ENCODE measurements at places on chromosomes 1 and 21.

- DNase-seq: no peak
These were observed 68.7 kb downstream of the LMX1A start for GRCh38 chr1:165287781-165288180.

GRCh38 chr1:39995973-39996393 is 41.0 kb downstream of the MFSD2A start:
- DNase-seq: no peak

- peak; percentile 85 for DNase-seq
These were observed at the start of gene USP25 for GRCh38 chr21:15729674-15730483. USP25 (plus strand) TSS chr21:15729982; CDS start chr21:15730394, 412 bp downstream.

DNA sequence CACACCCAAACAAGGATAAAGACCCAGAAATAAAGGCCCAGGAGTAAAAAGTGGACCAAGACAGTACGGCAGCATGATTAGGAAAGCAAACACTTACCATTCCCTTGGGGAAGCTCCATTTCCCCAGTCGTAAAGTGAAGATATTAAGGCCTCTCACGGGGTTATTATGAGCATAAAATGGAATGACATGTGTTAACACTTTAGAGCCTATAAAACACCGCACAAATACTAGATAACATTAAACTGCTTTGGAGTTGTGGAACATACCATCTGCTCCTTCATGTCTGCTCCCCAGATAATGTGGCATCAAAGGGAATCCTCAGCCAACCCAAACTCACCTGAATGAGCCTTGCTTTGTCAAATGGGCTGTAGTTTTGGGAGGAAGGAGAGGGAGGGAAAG is 8.9 kb upstream of the ITLN2 start:
- DNase-seq: no peak

GRCh38 chr1:55244476-55245099 is 29.4 kb upstream of the USP24 start:
- no peak for DNase-seq

GRCh38 chr1:168157638-168158037 is 20.9 kb upstream of the GPR161 start:
- no peak for DNase-seq

GRCh38 chr1:225977937-225978748 is 21.0 kb downstream of the SDE2 start:
- no peak for DNase-seq

DNA sequence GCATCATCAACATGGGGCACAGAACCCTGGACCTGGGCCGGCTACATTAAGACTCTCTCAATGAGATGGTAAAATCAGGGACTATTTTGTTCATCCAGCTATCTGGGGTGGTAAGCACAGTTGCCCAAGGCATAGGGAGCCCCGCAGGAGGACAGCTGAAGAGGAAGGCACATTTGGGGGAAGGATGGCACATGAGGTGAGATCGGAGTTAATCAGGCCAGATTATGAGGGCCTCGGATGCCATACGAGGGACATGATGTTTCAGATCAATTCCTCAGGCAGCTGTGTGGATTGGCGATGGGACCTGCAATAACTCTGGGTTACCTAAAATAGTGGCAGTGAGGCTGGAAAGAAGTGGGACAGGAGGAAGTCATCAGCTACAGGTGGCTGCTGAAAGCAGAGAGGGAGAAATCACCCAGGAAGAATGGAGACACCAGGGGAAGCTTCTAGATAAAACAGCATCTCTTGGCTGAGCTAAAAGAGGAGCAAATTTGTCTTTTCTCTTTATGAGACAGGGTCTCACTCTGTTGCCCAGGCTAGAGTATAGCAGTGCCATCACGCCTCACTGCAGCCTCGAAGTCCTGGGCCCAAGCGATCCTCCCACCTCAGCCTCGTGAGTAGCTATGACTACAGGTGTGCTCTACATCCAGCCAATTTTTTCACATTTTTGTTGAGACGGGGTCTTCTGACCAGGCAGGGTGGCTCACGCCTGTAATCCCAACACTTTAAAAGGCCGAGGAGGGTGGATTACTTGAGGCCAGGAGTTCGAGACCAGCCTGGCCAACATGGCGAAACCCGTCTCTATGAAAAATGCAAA is 21.1 kb downstream of the TOMM20 start:
- DNase-seq: no peak

DNA sequence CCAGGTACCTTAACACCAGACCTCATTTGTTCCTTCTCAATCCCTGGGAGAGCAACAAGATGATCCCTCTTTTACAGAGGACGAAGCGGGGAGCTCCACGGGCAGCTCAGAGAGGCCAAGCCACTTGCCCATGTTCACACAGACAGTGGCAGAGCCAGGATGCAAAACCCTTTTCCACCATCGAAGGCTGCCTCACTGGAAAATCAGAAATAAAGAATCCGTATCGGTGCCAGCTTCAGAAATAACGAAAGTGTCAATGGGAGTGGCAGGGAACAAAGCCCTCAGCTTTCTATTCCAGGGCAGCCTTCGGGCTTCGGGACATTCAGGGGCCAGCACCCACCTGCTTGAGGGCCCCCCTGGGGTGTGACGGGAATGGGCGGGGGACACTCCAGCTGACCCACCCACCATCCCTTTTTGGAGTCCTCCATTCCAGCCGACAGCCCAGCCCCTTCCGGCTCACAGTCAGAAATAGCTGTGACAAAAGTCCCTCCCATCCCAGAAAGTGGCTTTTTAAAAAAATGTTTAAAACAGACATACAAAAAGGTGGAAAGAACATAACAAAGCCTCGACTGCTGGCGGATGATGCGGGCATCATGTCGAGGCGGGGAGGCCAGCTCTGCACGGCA is 6.0 kb downstream of the IFFO2 start:
- DNase-seq: no peak

- no peak for DNase-seq
These were observed 588.8 kb downstream of the PLA2G4A start for GRCh38 chr1:187417520-187417919.

- DNase-seq: no peak
These were observed 33.0 kb upstream of the PDPN start for GRCh38 chr1:13550663-13551062.

- DNase-seq: no peak
These were observed 146.6 kb downstream of the SPATA46 start for GRCh38 chr1:162230096-162230495.

DNA sequence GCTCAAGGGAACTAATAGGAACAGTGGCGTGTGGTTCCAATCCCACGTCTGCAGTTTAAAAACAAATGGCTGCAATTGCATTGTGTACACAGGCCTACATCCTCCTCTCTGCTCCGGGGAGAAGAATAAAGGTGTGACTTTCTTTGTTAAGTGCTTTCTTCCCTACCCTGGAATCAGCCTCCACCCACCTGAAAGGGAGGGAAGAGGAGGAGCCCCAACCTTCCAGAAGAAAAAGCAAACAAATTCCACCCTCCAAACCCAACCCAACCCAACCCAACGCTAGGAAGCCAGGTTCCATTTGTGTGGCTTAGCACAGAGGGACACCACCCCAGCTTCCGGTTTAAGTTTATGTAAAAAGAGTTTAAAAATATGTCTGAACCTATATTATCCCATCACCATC is 11.8 kb upstream of the BACE2 start:
- no peak for DNase-seq

- DNase-seq: no peak
These were observed 5.8 kb downstream of the GALNT2 start for GRCh38 chr1:230072866-230073265.

DNA sequence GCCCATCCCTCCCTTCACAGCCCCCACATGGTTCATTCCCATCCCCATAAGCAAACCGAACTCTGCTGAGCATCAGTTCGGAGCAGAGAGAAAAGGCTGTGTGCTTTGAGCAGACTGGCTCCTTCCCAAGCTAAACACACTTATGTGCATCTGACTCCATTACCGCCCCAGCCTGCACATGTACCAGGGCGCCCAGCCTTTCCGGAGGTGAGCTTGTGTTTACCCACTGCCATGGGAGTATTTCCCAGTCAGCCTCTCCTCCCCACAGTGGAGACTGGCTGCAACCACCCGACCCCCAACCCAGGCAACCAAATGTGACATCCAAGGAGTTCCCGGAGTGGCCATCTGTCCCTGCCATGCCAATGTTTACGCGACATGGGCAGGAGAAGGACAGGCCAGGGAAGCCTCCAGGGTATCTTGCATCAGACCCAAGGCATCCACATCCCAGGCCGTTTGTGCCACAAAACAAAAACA is 9.4 kb downstream of the TIAM1 start:
- DNase-seq: no peak

DNA sequence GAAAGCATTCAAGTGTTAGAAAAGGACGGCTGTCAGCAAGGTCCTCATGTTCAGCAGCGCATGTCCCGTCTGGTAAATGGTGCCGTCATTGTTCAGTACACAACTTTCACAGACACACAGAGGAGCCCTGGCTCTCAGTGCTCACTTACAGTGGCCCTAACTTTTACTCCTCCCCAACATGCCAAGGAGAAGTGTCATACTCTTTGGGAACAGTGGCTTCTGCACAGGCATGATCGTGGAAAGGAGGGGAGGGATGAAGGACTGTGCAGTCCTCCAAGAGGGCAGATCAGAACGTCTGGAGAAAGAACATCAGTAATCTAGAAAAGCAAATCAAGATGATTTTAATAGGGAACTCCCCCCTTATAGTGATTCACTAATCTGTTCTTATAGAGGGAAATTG is 3.8 kb upstream of the GRHL3 start:
- no peak for DNase-seq

GRCh38 chr1:110262846-110263631 is 52.9 kb downstream of the KCNC4 start:
- DNase-seq: no peak

DNA sequence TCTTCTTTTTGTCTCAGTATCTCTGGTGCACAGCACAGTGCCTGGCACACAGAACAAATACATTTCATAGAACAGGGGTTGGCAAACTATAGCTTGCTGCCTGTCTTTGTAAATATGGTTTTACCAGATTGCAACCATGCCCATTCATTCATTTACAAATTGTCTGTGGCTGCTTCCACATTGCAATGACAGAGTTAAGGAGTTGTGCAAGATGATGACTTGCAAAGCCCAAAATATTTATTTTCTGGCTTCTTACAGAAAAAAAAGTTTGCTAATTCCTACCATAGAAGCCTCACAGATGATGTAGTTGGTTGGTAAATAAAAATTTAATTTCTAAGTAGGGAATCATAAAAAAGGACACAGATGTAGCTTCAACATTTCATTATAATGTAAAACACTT is 11.2 kb upstream of the HMGB4 start:
- DNase-seq: no peak

- no peak for DNase-seq
These were observed 48.0 kb downstream of the TEX35 start for GRCh38 chr1:178560871-178561376.

DNA sequence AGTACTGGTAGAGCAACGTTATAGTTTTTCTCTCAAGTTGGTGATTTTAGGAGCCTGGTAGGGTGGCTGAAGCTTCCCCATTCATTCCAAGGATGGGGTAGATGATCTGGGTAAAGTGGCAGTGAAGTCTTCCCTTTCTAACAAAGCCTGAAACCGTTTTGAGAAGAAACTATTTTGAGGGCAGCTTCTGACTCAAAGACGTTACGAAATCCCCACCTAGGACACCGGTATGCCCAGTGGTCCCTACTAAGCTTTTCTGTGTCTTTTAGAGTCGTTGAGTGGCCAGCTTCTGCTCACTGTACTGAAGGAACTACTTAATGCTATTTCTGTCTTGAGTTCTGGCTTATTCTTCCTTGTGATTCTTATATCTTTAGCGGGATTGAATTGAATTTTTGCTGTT is 1.4 kb downstream of the WDTC1 start:
- no peak for DNase-seq

DNA sequence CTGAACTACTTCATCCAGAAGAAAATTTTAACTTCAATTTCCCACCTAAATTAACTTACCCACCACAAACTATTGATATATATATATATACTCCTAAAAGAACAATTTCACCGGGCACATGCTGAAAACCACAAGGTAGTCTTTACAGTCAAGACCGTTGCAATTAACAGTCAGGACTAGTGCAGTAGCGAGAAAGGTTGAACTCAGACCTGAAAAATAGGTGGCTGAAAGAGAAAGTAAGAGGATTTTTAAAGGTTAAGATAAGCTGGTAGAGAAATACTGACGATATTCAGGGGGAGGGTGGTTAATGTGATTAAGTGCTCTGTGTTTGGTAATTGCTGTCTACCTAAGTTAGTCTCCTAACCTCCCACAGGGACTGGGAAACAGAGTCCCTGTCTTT is 1153.5 kb upstream of the TMPRSS15 start:
- no peak for DNase-seq

- no peak for DNase-seq
These were observed 220.1 kb downstream of the SDCCAG8 start for GRCh38 chr1:243475966-243476365.

- DNase-seq: no peak
These were observed 20.3 kb downstream of the MECR start for GRCh38 chr1:29210278-29211085.

- no peak for DNase-seq
These were observed 28.1 kb downstream of the KCNA10 start for GRCh38 chr1:110490791-110491451.

GRCh38 chr21:33208534-33208933 is 21.2 kb upstream of the IFNAR2 start:
- no peak for DNase-seq

- no peak for DNase-seq
These were observed 2.0 kb downstream of the TRIM17 start for GRCh38 chr1:228414511-228415211.

DNA sequence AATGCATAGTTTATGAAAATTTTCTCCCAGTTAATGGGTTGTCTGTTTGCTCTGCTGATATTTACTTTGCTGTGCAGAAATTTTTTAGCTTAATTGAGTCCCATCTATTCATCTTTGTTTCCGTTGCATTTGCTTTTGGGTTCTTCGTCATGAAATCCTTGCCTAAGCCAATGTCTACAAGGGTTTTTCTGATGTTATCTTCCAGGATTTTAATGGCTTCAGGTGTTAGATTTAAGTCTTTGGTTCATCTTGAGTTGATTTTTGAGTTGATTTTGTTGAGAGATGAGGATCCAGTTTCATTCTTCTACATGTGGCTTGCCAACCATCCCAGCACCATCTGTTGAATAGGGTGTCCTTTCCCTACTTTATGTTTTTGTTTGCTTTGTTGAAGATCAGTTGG is 85.2 kb downstream of the DRAM2 start:
- no peak for DNase-seq

DNA sequence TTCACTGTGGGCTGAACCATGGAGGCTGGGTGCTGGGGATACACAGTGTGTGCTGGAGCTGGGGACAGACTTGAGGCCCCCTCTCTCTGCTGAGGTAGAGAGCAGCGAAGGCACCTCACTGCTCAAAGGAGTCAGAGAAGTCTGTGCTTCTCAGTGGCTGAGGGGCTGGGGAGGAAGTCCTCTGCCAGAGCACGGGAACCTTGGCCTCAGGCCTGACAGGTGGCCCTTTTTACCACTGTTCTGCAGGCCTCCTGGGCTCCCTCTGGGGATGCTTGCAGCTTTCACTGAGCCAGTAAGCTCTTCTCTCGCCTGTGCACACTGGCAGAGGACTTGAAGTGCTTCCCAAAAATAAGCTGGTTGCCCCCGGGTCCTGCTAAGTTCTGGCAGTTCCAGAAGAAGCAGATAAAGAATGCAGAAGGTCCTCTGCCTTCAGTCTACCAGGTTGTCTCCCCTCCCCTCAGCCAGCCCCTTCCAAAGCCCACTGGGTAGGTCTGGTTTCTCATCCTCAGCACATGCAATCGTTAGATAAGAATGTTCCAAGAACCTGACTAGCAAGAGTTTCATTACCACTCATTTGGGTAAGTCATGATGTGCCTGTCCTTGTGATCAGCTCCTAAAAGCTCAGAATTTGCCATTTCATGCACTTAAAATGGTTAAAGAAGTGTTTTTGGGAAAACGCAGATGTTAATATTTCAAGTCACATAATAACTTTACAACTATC is 53.9 kb downstream of the TENT5C start:
- no peak for DNase-seq

GRCh38 chr1:30887485-30888315 is 20.9 kb downstream of the SDC3 start:
- DNase-seq: no peak

Data from hypothalamus (tissue), 51 donors.